ENCODE measurements at places on chromosomes 1 and 21.
A peak's percentile ranks its signal among the peaks of the same experiment; 100 is the strongest.

DNA sequence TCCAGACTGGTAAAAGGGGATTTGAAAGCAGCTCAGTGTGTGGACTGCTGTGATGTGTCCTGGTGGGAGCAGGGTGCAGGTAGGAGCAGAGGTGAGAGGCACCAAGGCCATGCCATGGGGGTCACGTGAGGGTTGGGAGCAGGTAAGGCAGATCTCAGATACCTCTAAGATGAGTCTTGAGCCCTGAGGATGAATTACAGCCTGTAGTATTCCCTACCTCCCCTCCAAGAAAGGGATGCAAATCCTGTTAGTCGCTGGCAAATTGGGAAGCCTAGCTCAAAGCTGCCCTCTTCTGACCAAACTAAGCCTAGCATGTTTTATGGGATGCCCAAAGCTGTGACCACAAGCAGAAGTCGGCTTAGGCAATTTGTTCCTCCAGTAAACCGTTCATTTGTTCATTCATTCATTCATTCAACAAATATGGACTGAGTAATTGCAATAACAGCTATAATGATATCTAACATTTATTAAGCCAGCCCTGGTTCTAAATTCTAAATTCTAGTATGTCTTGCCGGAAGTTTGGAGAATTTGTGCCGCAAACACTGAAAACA lies 3.9 kb upstream of the NUAK2 start:
- peak; percentile 88 for DNase-seq

DNA sequence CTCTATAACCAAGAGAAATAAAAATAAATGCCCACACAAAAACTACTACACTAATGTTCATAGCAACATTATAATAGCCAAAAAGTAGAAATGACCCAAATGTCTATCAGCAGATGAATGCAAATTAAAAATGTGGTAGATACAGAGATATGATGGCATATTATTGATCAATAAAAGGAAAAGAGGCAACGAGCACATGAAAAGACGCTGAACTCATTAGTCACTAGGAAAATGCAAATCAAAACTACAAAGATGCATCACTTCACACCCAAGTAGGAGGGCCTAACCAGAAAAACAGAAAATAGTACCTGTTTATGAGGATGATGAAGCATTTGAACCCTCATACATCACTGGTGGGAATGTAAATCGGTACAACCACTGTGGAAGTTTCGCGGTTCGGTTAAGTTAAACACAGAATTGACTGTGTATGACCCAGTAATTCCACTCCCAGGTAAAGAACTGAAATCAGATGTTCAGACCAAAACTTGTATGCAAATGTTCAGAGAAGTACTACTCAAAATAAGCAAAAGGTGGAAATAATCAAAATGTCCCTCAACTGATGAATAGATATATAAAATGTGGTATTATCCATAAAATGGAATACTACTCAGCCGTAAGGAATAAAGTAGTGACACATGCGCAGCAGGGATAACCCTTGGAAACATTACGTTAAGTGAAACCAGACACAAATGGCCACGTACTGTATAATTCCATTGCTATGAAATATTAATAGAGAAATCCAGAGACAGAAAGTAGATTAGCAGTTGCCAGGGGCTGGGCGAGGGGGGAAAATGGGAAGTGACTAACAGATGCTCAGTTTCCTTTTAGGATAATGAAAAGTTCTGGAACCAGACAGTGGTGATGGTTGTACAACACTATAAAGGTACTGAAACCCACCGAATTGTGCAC lies 3.1 kb downstream of the USP48 start:
- no peak for DNase-seq

DNA sequence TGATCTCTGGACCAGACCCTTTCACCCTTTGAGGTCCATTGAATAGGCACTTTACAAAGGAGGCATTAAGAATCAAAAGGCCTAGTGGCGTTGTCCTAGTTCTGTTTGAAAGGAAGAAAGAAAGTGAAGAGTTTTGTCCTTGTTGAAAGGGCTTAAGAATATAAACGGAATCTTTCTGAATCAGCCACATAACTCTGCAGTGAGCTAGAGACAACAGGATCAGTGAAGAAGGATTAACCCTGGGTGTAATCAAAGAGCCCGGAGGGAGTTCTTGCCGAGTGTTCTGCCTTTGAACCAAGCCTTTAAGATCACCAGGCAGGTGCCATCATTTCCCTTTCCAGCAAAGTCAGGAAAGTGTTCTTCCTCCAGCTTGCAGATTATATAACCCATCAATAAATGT lies 54.8 kb upstream of the CNTN2 start:
- no peak for DNase-seq

GRCh38 chr1:19033926-19034680 lies 77.6 kb upstream of the IFFO2 start:
- DNase-seq: no peak

DNA sequence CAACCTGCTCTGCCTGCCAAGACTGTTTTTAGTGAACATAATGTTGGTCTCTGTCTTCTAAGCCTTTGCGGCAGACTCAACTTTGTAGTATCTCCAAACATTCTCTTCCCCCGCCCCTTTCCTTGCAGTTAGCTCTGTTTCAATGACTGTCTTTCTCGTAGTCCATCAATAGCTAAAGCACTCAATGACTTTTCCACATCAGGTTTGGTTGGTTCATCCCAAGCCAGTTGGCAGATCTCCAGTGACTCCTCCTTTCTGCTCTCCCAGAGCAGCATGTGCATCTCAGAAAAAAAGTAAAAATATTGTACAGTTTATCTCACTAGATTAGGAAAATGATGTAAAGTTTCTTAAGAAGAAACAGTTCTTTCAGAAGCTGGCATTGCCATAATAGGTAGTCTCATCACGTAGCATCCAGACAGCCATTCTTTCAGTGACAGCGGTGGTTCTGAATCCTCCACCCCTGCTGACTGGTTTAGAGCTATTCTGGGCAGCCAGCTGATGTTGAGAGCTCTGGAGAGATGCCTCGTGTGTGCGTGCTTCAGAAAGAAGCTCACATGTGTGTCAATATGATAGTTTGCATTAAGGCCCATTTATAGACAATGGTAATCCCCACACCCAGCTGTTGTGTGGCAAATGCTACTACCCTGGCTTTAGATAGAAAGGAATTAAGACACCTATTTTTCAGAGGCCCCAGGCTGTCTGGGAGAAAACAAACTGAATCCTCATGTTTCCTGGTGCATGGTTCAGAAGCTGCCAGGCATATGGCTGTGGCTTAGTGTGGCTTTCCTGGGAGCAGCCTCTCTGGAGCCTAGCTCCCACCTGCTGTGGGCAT lies 53.2 kb downstream of the CNN3 start:
- peak; percentile 91 for DNase-seq

DNA sequence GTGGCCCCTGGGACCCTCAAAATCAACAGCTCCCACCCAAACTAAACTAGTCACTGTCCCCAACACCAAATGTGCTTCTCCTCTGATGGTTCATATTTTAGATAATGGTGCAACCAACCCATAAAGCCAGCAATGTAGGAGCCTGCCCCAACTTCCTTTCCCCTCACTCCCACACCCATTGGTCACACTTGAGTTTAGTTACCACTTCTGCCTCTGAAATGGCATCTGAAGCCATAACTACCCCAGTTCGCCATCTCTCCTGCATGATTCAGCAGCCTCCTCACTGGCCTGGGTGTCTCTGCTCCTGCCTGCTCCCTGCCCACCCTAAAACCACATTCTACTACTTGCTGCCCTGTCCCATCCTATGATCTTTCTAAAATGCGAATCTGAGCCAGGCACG lies 3.4 kb upstream of the CDCP2 start:
- DNase-seq: no peak

- no peak for DNase-seq
Measured at GRCh38 chr1:169931795-169932231, 38.1 kb upstream of the SCYL3 start.

DNA sequence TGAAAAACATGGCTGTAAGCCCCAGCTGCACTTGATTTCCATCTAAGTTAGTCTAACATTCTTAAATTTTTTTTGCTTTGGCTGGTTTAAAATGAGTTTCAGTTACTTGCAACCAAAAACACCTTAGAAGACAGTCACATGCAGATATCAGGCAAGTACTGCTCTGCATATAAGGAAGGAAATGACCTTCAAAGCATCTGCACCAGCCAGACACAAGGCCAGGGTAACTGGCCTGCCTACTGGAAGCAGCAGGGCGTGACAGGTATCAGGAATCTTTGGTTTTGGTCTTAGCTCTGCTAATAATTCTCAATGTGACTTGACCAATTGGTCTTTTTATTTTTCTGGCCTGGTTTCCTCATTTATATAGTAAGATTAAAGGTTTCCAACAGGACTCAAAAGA lies 33.5 kb downstream of the SCYL3 start:
- DNase-seq: no peak

DNA sequence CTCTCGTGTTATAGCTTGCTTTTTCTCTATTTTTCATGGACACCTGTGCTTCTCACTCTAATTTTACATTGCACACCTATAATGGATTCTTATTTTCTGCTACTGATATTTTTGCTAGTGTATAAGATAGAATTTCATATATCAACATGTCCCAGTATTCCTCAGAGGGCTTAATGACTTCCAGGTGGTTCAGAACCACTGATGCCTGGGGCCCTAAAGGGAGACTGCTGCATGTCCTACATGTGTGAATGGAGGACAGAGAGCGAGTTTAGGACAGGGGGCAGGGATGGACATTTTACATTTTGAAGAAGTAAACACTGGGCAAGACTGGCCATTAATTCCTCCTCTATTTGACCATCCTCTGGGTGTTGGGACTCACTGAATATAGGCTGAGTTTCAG lies 100.6 kb downstream of the DISC1 start:
- DNase-seq: no peak

All from Ammon's horn (tissue), 1 donor.